Stimulated activated naive CD4-positive, alpha-beta T cell (primary cell): ENCODE measurements at places on chromosomes 5 and 9.
A peak's percentile ranks its signal among the peaks of the same experiment; 100 is the strongest.

- DNase-seq = no peak
Observed at GRCh38 chr9:99921875-99922710, 15.6 kb downstream of the STX17 start.

GRCh38 chr5:16626696-16627264, 10.0 kb upstream of the RETREG1 start:
- DNase-seq = no peak

GRCh38 chr5:27947088-27947487, 908.7 kb upstream of the CDH9 start:
- DNase-seq = no peak

DNA sequence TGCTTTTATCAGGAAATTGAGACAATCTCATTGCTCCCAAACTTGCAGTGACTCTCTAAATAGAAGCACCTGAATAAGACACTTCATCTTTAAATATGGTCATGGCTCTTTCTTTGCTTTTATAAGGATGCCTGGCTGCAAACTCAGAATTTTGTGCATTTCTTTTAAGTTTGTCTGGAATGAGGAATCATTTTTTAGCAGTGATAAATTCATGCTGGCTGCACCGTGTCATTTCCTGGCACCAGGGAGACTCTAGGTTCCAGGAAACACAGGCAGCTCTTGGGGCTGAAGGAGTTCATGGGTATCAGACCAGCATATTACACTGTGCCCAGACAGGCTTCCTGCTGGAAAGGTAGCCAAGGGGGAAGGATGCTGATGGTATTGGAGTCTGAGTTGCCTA, 109.9 kb downstream of the NUDT12 start:
- DNase-seq = no peak

- DNase-seq = no peak
Observed at GRCh38 chr9:1591310-1591709, 423.8 kb upstream of the SMARCA2 start.

- no peak for DNase-seq
Observed at GRCh38 chr9:80596579-80596978, 1024.8 kb downstream of the TLE4 start.

DNA sequence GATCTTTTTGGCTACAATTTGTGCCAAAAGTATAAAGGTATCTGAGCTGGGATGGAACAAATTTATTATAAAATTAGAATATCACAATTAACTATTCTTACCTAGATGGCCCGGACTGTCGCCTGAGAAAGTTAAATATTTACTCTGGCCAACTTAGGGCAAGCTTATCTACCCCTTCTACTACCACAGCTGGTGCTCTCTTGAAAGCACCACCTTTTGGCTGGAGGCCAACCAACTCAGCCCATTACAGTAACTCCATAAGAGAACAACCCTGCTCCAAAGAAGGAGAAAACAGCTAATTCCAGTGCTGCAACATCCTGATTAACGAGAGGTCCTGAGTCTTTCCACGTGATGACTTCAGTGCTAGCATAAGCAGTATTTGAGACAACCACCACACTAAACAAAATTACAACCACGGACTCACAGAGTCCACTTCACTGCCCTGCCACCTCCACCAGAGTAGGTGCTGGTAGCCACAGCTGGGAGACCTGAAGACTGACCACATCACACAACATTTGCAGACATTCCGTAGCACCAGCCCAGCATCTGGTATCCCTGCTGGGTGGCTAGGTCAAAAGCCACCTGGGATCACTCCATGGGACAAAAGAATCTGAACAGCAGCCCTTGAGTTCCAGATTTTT, 43.2 kb downstream of the RGMB start:
- no peak for DNase-seq

DNA sequence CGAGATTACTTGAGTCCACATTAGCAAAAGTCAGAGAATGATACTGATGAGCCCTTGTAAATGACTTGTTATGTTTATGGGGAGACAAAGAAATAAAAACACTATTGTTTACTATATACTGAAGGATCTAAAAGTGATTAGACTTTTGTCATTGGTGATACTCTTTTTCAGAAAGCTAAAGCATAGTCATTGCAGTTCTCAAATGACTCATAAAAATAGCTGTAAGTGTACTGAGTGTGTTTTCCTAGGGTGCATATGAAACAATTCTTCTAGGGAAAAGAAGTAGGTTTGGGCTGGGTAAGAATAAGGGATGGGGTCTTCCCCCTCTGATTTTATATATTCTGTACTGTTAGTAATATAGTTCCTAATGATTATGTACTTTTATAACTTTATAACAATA, 32.6 kb downstream of the WDR36 start:
- DNase-seq = no peak

- DNase-seq = no peak
Observed at GRCh38 chr5:113087976-113088514, 111.4 kb downstream of the DCP2 start.

- no peak for DNase-seq
Observed at GRCh38 chr5:85732185-85732584, 885.6 kb upstream of the COX7C start.

GRCh38 chr9:16031971-16032370, 479.1 kb downstream of the CCDC171 start:
- DNase-seq = no peak

- DNase-seq = no peak
Observed at GRCh38 chr9:127629468-127630081, 17.5 kb downstream of the STXBP1 start.

GRCh38 chr9:134709512-134710270, 68.1 kb downstream of the COL5A1 start:
- DNase-seq = no peak

- no peak for DNase-seq
Observed at GRCh38 chr5:168562279-168562678, 16.9 kb downstream of the PANK3 start.

- DNase-seq = no peak
Observed at GRCh38 chr5:66538531-66538930, 57.7 kb upstream of the MAST4 start.

DNA sequence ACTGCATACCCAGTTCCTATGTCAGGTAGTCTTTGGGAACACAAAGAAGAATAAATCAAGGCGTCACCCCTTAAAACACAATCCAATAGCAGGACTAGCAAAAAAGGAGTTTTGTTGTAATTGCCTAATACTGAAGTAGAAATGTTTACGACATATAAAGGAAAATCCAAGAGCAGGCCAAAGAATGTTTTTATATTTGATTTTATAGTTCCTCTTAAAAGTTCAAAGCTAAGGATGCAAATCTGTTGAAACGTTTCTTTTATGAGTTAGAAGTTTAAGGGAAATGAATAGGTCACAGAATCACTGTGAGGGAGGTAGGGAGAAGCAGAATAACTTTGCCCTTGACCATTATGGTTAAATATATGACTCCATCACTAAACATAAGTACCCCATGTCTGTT, 136.1 kb downstream of the PAM start:
- no peak for DNase-seq

DNA sequence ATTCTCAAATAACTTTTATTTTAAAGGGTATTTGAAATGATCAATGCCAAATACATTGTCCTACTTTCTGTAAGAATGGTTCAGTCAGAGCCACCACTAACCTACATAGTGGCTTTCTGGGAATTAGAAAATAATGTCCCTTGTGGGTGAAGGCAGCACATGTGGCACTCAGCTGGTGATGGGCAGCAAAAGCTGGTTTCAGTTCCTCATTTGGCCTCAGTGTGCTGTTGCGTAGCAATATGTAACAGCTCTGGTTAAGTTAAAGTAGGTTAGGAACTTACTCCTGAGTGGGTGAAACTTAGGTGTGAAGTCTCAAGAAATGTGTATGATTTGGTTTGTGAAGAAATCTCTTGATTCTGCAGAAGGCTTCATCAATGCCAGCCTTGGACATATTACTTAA, 99.6 kb upstream of the SPEF2 start:
- DNase-seq = no peak

- no peak for DNase-seq
Observed at GRCh38 chr9:12224449-12224848, 468.7 kb upstream of the TYRP1 start.

DNA sequence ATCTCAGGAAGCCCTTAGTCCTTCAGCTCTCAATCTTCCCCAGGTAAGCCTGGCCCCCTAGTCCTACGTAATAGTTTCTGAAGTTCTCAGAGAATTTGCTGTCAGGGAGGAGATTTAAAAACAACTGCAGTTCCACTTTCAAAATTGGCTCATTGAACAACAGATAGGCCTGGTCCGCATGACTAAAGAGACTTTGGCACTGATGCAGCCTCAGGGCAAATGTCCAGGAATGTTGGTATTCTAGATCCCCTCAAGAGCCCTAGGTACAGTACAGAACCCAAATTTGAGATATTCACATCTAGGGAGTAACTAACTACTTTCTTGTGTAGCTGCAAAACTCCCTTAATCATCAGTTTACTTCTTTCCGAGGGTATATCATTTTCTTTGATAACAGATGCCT, 162.8 kb downstream of the GABRG2 start:
- no peak for DNase-seq

GRCh38 chr9:22452415-22453010, 5.9 kb downstream of the DMRTA1 start:
- DNase-seq = peak; percentile 29

GRCh38 chr9:98839724-98840123, 32.3 kb downstream of the GALNT12 start:
- no peak for DNase-seq

DNA sequence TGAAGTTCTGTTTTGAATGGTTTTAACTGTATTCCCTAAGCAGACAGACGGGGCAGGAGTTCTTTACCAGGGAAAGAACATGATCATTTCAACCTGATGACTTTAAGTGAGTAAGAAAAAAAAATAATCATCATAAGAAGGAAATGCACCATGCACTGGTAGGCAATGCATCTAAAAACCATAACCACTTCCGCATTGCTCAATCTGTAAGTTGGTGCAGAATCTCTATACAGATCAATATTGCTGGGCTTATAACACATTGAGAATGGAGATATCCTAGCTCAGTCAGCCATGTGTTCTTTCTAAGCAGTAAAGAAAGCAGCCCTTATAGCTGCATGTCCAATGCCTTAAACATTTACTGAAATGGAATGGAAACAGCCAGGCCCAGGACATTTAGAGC, 407.1 kb upstream of the DMAC1 start:
- no peak for DNase-seq

- DNase-seq = no peak
Observed at GRCh38 chr9:72646061-72646460, 124.7 kb downstream of the TMC1 start.

DNA sequence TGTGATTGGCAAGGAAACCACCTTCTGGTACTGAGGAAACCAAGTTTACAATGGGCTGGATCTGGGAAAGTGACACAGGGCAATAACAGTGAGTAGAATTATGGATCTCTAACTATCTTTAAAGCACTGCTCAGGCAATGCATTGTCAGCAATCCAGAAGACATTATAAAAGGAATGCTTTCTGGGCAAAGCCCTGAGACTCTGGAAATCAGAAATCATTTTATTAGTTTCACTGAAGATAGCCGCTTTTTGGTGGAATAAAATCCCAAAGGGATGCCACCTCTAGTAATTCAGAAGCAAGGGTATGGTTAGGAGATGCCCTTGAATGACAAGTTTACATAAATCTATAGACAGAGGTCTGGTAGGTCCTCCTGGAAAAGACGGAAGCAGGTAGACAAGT, 211.1 kb downstream of the DMRT2 start:
- DNase-seq = no peak

DNA sequence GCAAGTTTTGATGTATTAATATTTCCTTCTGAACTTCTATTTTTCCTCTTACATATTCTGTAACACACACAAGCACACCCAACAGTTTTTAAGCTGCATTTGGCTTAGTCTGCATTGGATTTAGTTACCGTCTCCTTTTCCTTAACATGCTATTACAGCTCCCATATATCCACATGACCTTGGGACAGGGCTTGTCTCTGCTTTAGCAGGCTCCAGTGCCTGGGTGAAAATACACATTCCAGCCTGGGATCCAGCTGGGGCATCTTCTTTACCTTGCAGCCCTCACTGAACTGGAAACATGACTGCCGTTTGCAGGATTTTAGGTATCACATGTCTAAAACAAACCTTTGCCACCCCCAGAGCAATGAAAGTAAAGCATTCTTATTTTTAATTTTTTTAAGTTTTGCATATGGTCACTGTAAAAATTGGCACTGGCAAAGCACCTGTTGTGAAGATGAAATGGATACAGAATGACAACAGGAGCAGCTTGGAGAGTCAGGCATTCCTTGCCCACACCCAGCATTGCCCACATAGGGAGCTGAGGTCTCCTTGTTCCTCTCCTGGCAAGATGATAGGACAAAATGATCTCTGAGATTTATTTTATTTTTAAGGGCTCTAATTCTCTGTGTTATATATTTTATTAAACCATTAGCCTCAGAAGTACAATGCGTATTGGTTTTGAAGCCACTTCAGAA, 4.0 kb downstream of the GADD45G start:
- no peak for DNase-seq

DNA sequence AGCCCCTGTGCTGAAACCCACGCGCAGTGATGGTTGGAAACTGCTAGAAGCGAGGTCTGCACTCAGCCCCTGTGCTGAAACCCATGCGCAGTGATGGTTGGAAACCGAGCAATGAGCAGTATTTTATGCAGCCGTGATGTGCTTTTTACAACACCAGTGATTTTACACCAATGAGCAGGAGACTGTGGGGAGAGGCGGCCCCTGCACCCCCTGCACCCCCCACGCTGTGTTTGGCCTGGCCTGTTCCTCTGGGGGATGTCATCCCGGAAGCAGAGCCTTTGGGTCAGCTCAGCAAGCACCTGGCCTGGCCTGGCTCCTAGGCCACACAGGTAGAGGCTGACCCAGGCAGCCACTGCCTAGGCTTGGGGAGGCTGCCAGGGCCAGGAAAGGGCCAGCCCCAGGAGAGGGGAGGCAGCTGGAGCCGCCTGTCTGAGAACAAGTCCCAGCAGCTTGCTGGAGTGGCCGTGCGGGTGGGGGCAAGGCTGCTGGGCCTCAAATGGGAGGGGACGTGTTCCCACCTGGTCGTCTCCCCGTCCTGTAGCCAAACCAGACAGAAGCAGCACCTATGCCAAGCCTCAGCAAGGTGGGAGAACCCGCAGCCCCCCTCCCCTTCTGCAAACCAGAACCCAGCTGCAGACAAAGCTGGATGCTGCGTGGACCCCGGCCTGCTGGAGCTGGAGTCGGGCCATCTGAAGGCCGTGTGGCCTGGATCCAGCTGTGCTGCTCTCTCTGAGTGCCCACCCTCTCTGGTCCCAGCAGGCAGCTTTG, 46.8 kb downstream of the DBH start:
- DNase-seq = no peak

- no peak for DNase-seq
Observed at GRCh38 chr5:148815086-148815485, 11.3 kb upstream of the ADRB2 start.
